ENCODE measurements at places on chromosomes 2 and 18.

- no peak for DNase-seq
These were observed 24.1 kb downstream of the GATA6 start for GRCh38 chr18:22193466-22193865.

DNA sequence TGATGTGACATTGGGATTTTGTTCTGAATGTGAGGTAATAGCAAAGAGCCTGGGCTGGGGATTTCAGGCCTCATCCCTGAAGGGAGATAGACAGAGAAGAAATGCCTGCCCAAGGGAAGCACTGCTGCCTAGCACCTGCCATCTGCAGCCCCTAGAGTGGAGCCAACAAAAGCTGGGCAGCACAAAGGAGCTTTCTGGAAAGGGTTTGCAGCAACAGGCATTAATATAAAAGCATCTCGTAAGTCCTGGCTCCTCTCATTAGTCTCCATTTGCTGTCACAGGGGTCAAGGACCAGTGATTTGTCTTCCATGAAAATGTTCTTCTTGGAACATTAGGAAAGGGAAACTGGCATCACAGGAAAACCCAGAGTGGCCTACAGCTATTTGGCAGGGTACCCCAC lies 157.2 kb upstream of the SLC14A2 start:
- no peak for DNase-seq

DNA sequence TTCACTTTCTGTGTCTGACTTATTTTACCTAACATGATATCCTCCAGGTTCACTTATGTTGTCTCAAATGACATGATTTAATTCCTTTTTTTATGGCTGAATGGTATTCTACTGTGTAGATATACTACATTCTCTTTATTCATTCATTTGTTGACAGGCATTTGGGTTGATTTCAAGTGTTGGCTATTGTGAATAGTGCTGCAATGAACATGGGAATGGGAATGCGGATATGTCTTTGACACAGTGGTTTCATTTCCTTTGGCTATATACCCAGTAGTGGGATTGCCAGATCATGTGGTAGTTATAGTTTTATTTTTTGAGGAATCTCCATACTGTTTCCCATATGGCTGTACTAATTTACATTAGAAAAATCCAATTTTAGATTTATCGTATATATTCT lies 195.4 kb upstream of the KLHL14 start:
- DNase-seq = no peak

DNA sequence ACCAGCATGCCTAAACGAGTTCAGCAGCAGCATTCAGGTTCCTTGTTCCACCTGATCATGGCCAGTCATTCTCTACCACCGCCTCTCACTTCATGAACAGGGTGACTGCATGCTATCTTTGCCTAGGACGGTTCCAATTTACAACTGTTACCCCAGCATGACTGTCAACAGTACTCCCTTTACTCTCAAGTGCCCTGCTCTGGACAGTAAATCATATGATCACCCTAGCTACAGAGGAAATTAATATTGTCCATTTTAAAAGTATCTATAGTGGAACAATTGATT lies 25.7 kb downstream of the MGAT4A start:
- no peak for DNase-seq

DNA sequence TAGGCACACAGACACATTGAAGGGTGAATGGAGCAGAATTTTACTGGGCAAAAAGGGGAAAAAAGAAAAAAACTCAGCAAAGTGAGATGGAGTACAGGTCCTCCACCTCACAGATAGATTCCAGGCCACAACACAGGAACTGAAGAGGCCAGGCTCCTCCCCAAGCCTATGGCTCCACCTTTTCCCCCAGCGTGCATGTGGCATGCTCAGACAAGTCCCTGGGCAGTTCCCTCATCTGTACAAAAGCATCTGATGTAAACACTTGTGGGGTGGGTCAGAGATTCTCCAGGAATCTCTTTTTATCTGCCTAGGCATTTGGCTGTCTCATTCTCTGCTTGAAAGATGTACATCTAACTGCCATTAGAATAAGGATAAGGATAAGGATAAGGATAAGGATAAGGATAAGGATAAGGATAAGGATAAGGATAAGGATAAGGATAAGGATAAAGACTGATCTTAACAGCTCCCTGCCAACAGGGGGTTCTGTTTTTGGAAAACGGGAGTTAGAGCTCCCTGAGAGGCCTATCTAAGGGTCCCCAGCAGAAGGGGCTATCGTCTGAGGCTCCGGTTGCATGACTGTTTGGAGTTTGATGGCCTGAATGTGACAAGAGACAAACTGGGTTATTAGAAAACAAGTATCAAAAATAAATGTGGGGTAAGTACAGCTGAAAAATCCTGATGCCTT lies 17.2 kb upstream of the ASXL3 start:
- no peak for DNase-seq

DNA sequence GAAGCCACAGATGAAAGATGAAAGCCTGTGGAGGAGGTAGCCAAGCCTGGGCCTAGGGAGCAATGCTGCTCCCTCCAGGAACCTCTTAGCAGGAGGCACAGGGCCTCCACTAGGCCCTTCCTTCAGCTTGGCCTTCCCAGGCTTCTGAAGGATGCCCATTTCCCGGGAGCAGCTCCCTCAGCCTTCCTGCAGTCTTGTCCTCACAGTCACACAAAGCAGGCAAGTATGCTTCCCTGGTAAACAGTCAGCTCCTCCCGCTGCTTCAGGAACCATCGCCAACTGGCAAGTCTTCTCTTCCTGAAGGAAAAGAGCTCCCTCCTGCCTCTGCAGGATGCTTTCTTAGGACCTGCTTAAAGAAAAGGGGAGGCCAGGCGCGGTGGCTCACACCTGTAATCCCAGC lies 53.2 kb downstream of the SMAD7 start:
- DNase-seq = no peak

DNA sequence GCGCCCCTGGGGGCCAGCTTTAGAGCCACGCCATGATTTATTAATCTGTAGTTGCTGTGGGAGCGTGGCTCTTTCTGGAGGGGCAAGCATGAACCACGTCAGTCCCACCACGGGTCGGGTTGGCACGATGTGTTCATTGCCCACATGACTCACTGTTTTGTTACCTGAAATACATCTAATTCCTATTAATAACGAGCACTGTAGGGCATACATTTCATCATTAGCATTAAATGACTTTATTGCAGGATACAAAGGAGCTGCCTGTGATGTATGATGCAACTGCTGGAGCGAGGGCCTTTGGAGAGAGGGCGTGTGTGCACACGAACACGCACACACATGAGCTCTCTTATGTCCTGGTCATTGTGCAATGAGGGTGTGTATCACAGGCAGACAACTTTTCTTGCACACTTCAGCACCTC lies 127.0 kb downstream of the INHBB start:
- no peak for DNase-seq

- no peak for DNase-seq
These were observed 35.6 kb downstream of the PPP3R1 start for GRCh38 chr2:68216454-68217310.

GRCh38 chr2:178990533-178991241 lies 59.2 kb downstream of the CCDC141 start:
- DNase-seq = no peak

GRCh38 chr2:207746131-207746530 lies 23.6 kb downstream of the FZD5 start:
- peak; percentile 13 for DNase-seq

DNA sequence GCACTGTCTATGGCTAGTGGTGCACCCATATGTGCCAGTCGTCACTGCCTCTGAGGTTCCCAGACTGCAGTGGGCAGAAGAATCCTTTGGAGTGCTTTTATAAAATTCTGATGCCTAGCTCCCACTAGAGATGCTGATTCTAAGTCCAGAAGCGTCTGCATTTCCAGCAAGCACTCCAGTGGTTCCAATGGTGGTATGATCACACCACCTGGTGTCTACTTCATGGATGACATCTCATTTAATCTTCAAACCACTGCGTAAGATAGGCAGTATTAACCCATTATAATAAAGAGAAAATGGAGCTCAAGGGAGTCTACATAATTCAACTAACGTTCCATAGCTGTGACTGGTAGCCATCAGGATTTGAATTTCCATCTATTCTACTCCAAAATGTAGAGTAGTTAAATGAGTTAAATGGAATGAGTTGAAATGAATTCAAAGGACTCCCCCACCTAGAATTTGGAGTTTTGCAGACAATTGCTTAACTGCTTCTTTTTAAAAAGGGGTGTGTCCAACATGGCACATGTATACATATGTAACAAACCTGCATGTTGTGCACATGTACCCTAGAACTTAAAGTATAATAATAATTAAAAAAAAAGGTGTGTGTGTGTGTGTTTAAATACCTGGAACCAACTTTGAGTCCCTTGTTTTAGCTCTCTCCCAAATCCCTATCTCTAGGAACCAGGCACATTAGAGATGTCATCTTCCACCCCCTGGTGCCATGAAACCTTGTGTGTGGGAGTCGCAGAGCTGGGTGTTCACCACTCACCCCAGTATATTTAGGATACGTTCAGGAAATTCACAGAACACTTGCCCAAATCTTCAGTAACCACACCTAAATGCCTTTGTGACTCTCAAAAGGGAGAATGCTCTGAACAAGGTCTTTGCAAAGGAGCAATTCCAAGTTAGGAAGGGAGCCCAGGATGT lies 14.1 kb downstream of the LAMA3 start:
- no peak for DNase-seq

DNA sequence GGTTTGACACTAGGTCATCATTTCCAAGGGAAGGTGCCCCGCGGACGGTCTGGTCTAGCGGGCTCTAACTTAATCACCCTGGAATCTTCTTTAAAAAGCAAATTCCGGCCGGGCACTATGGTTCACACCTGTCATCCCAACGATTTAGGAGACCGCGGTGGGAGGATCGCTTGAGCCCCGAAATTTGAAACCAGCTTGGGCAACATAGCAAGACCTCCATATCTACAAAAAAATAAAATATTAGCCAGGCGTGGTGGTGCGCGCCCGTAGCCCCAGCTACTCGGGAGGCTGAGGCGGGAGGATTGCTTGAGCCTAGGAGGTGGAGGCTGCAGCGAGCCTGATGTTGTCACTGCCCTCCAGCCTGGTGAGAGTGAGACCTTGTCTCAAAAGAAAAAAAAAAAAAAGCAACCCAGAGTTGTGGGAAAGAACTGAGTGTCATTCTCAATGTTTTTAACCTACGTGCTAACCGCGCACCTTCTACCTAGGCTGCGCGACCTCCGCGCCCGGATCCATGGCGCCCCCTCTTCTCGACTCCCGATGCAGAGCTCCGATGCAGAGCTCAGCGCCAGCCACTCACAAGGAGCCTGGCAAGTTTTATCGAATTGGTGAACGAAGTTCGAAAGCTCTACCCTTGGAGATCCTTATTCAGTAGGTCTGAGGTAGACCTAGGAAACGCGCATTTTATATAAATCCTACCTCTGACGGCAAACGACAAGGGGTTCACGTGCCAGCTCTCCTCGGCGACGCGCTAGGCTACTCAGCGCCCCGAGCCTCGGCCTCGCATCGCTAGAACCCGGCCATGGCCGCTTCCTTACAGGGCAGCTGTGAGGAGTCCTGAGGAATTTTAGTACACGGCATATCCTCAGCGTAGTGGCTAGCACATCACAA lies 888 bp upstream of the TWSG1 start:
- DNase-seq = no peak

- DNase-seq = no peak
These were observed 177.0 kb downstream of the TGIF1 start for GRCh38 chr18:3626929-3627458.

- DNase-seq = no peak
These were observed 118.0 kb upstream of the TMEM200C start for GRCh38 chr18:6013171-6013810.

GRCh38 chr2:217870528-217871011 lies 132.2 kb downstream of the TNS1 start:
- DNase-seq = no peak

- DNase-seq = no peak
These were observed 69.1 kb upstream of the MAP4K3 start for GRCh38 chr2:39506215-39506614.

DNA sequence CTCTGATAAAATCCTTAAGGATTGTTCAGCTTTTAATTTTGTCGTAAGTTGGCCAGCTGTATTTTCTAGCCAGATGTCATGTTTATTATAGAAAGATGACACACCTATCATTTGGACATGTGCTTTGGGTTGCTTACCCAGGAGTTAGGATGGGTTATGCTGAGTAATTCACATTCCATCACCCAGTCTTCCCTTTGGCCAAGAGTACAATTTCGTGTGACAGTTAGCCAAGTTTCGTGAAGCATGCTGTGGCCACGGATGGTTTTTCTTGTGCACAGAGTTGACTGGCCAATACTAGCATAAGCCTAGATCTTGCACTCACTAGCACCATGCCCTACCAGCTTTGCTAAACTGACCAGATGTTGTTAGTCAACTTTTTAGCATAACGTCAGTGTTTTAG lies 5.8 kb downstream of the MAPRE3 start:
- no peak for DNase-seq

DNA sequence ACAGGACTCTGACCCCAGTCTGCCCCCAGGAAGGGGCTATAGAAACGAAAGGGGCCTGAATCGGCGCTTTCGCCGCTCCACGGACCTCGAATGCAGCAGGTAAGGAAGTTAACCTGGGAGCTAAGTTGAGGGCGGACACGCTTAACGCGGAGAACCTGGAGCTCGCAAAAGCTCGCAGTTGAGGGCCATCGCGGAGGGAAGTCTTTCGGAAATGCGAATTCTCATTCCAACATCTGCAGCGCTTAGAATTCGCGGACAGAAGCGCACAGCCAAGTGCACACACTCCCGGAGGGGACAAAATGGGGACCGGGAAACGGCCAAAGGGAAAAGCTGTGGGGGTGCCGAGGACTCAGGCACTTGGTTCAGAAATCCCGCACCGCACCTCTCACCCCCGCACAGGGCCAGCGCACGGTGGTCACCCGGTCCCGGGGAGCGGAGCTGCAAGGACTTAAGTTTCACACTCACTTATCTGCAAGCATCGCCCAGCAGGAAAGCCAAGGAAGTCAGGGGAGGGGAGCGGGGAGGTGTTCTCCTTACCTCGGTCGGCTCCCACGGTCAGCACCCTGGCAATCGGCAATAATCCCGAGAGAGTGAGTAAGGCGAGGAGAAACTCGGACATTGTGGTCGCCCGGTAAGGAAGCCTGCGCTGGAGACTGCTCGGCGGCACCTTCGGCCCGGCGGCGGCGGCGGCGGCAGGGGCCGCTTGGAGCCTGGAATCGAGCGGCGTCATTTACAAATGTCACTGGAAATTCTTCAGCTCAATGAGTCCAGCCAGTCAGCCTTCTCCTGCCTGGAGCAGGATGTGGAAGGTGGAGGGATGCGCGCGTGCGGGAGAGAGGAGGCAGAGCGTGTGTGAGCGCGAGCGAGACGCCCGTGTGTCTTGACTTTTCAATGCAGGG lies 456 bp downstream of the LRP1B start:
- DNase-seq = no peak

GRCh38 chr2:230439590-230439989 lies 23.6 kb downstream of the SP100 start:
- no peak for DNase-seq

DNA sequence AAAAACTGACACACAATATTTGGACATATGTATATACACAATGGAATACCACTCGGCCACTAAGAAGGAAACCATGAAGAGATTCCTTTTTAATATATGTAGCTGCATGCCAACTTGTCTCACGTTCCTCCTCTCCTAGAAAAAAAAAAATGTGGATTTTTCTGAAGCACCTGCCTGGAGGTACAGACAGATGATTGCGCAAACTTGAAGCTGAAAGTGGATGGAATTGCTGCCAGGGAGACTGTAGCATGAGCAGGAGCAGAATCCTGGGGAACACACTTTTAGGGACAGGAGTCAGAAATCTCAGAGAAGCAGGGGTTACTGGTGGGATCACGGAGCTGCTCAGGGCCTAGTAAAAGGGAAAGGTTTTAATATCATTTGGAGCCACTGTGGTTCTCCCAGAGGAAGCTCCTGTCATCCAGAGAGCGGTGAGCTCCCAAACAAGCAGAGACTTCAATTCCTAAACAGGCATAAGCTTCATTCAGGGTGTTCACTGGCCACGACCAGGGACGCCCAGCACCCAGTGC lies 640 bp upstream of the SPR start:
- DNase-seq = no peak
